ENCODE measurements at places on chromosomes 5 and 9.

DNA sequence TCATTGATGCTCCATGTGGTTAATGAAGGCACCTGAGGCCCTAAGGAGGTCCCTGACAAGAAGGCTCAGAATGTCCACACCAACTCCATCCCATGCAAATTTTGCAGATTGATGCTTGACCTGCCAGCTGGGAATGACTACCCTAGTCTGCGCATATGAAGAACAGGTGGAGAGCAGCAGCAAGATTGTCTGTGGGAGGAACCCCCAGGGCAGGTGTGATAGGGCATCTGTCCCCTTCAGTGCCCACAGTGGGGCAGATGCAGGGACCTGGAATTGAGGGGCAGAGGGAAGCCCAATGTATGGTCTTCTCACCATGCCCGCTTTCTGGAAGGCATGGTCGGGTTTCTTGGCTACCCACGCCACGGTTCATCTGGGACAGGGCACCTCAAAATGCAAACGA is 79.6 kb downstream of the MACROH2A1 start:
- no peak for DNase-seq

DNA sequence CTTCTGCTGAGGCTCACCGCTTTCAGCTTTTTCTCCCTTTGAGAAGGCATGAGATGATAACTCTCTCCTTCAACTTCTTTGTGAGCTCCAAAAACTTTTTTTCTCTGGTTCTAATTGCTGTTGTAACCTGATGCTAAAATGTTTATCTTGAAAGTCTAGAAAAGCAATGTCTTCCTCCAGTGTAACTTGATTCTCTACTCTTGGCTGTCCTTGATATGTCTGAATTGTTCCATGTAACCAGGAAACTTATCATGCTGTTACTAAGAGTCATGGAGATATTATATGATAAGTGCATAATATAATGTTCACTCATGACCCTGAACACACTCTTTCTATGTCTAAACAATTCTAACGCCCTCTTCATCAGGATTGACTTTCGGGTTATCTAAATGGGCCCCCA is 128.0 kb upstream of the ABCA1 start:
- DNase-seq, result no peak

GRCh38 chr9:134052491-134052890 is 15.3 kb downstream of the BRD3 start:
- no peak for DNase-seq

GRCh38 chr9:19999491-20000057 is 210.7 kb upstream of the SLC24A2 start:
- peak; percentile 29 for DNase-seq

DNA sequence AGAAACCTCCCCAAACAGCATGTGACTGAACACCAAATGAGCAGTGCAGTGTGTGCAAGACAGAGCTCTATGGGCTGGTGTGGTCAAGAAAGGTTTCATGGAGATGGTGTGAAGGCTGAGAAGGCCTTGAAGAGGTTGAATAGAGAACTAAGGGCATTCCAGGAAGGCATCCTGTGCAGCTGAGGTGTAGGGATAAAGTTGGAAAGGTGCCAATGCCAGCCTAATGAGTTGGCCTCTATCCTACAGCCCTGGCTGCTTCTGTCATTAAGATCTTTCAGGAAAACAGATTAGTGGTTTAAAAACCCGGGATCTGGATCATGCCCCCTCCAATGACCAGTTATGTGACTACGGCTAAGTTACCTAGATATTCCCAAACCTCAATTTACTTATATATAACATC is 4.0 kb downstream of the HDAC3 start:
- DNase-seq, result no peak

- no peak for DNase-seq
Observed at GRCh38 chr9:122219856-122220672, 8.7 kb downstream of the LHX6 start.

DNA sequence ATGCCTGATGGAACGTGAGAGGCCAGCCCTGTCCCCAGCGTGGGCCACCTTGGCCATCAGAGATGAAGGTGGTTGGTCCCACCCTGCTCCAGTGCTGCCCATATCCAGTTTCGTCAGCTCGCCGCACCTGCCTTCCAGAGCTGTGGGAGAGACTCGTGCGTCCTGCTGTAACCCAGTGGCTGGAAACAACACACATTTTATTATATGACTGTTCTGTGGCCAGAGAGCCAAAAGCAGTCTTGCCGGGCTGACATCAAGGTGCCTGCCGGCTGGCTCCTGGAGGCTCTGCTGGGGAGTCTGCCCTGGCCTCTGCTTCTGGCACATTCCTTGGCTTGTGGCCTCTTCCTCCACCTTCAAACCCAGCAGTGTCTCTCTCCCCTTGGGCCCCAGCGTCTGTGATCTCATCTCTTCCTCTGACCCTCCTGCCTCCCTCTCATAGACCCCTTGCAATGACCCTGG is 94.7 kb downstream of the RXRA start:
- no peak for DNase-seq

DNA sequence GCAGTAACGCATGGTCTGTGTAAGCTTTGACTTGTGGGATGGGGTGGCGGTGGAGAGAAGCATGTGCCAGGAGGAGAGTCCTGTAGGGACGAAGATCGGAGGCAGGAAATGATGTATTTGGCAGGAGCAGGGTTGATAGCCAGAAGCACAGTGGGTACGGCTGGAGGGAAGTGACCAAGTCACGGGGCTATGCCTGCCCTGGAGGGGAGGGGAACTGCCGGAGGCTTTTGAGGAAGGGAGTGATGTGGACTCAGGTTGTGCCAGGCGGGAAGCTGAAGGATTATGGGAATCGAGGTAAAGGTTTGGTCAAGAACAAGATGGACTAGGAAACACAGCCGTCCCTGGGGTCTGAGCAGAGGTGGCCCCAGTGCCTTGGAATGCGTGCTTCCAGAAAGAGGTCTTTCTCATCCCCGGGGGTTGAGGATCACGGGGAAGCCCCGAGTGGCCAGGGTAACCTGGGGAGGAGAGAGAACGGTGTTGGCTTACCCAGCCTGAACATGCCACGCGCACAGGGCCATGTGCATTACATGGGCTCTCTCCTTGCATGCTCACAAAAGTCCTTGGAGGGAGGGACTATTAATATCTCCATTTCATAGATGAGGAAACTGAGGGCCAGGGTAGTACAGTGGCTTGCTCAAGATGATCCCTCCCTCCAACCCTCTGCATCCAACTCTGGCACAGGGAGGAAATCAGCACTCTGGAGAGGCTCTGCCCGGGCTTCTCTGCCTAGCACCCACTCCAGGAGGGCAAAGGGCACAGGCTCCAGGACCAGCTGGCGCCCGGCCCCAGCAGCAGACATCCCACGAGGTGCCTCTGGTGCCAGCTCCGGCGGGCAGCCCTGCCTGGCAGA is 253.8 kb downstream of the PBX3 start:
- no peak for DNase-seq

- no peak for DNase-seq
Observed at GRCh38 chr5:149540089-149540488, 11.2 kb downstream of the CSNK1A1 start.

DNA sequence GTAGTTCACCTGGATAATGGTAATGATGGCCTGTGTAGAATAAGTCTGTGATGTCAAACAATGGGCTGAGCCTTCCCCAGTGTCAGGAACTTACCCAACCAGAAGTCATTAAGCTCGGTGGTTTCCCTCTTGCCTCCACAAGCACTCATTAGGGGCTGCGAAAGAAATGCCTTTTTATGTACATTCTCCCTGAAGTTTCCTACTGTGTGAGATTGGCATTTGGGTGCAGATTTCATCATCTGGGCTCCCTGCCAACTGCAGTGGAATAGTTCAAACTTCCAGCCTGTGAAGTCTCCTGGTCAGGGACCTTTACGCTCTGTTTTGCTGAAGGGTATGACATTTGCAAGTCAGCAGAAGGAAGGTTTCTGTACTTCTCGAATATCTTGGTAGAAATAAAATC is 41.6 kb upstream of the TMEM215 start:
- no peak for DNase-seq

GRCh38 chr9:37034938-37035647 is 1.0 kb upstream of the PAX5 start:
- DNase-seq, result no peak

DNA sequence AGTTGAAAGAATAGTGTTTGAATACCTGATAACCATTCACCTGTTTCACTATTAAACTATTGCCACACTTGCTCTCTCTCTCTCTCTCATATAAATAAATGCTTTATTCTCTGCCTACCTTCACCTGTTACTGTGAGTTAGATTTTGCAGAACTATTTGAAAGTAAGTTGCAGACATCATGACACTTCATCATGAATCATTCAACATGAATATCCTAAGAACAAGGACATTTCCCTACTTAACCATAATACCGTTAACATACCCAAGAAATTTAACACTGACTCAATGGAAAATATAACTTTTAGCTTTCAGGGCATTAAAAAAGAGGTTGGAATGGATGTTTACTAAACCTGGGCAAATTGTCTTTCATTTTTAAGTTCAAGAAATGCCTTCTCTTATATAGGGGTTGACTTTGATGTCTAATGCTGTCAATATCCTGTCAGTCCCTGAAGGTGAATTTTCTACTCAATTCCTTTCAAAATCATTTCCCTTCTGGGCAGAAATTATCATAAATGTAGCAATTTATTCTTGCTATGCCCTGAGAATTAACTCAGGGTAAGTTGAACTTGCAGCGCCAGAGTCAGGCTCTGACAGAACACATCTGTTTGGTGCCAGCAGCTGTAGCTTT is 582.6 kb upstream of the TLE4 start:
- no peak for DNase-seq

GRCh38 chr5:61582205-61582820 is 250.3 kb downstream of the ZSWIM6 start:
- DNase-seq, result no peak

DNA sequence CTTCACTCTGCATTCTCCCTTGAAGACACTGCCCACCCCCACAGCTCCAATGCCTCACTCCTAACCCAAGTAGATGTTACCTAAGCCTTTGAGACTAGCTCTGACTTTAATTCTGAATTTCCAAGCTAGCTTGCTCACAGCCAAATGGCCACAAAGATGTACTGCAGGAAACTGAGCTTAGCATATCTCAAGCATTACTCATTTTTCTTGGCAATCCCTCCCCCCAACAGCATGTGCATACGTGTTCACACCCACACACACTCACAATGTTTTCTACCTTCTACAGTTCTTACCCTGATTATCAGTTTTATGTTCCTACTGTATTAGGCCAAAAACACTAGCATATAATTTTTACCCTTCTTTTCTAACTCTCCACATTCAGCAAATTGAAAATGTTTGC is 13.7 kb upstream of the GRIA1 start:
- no peak for DNase-seq

DNA sequence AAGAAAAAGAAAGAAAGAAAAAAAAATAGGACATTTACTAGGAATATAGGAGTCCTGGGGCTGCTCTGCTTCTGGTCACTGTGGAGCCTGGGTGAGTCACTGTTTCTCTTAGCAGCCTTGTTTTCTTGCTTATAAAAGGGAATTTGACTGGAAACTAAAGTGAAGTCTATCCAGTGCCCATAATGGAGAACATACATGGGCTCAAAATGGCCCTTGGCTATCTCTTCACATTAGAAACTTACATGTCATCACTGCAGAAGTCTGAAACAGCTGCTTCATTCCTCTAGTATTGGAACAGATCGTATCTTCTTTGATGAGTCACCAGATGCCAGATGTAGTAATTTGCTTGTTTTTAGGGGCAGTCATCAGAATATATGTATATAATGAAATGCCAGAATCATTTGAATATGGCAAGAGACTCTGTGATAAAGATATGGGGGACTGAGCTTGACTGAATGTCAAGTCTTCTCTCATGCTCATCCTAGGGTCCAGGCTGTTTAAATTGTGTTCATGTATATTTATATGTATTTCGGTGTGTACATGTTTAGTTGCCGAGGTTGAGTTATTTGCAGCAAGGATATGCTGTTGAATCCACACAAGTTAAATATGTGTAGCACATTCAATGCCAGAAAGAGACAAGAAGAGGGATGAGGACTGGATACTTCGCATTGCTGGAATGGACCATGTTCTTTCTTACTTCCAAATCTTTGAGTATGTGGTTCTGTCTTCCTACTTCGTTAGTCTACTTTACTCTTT is 56.7 kb downstream of the SGCD start:
- DNase-seq, result no peak

DNA sequence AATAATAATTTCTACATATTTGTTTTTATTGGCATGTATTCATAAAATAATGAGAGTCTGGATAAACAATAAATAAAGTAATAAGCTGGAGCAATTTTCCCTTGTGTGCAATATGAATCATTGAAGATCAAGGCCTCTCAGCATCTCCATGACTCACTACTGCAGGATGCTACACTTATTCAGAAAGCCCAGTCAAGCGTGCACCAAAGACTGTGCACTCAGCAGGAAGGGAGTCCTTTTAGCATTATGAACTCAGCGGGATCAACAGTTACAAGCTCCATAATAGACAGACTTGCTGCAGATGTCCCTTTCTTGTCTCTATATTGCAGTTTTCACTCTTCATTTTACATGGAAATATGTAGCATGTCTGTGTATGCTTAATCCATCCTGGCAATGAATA is 485.3 kb downstream of the CDH9 start:
- DNase-seq, result no peak
